ENCODE measurements at places on chromosomes 2 and 18. TPM values are rescaled to one million over a fixed set of nuclear protein-coding genes. Genes with fewer than 3 reads are reported as not detected.
A peak's percentile ranks its signal among the peaks of the same experiment; 100 is the strongest.

DNA sequence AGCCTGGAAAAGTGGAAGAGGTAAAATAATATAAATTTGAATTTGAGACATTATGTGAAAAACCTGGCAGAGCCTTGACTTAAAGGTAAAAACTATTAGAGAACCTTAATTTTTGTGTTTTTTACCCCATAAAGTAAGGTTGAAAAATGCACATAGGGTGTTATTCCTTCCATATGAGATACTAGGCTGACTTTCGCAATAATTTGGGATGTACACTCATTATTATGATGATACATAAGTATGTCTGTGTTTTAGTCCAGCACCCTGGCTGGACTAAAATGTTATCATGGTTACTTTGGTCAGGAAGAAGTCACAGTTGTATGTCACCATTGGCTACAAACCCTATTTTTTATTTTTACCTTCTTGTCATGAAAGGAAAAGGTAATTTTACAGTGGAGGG, 19.8 kb downstream of the NEMP2 start:
- H3K27me3 ChIP-seq, result no peaks in the 10 kb centered on the region
- no peak for DNase-seq
- H3K36me3 ChIP-seq, result no peaks in the 10 kb centered on the region
- no peak overlapping the region for H3K4me3 ChIP-seq

- no peaks in the 10 kb centered on the region for H3K27me3 ChIP-seq
- H3K27ac ChIP-seq, result no peak overlapping the region
Measured at GRCh38 chr2:41234093-41234492, 782.2 kb upstream of the SLC8A1 start.

GRCh38 chr18:77433076-77433475, 183.4 kb downstream of the GALR1 start:
- DNase-seq, result no peak
- no peak overlapping the region for H3K27ac ChIP-seq
- H3K4me3 ChIP-seq, result no peak overlapping the region
- H3K36me3 ChIP-seq, result no peaks in the 10 kb centered on the region
- no peaks in the 10 kb centered on the region for H3K27me3 ChIP-seq

DNA sequence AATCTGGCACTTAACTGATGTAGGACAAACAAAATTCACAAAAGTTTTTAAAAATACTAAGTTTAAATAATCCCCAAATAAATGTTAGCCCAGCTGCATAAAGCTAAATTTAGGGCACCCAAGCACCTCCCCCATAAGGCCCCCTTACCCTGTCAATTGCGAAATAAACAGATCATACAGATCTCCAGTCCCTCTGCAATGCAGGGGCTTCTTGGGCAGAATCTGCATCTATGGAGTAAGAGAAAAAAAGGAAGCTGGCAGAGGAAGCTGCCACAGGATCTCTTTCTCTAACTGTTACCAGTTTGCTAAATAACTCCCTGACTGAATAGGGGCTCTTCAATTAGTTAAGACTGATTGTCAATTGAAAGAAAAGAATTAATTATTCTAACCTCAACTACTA, 117.7 kb downstream of the MEMO1 start:
- H3K27ac ChIP-seq, result no peak overlapping the region
- H3K36me3 ChIP-seq, result peaks cover under 1% of the 10 kb centered on the region
- no peaks in the 10 kb centered on the region for H3K27me3 ChIP-seq
- DNase-seq, result no peak

DNA sequence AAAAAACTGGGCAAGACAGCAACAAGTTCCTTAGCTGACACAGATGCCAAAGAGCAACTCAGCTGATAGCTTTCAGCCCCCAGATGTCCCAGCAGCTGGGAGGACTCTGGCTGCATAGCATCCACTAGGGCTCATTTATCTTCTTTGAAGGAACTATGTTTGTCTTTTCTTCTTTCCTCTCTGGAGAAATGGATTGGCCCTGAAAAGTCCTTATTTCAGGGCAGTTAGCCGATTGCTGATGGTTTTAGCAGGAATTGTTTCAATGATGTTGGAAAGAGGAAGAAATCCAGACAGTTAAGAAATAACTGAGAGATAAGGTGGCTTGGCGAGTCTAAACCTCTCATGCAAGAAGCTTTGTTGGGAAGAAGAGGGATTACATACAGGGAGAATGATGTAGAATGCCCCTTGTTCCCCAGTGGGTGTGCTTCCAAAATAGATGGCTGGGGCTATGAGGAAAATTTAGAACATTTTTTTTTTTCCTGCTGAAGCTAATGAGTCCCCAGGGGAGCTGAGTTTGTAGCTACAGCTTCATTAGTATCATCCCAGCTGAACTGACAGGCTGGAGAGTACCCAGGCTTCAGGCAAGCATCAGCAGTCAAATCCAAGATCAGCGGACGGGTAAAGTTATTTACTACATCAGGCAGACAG, 33.6 kb upstream of the SERPINE2 start:
- H3K4me3 ChIP-seq, result no peak overlapping the region
- no peaks in the 10 kb centered on the region for H3K4me1 ChIP-seq
- no peaks in the 10 kb centered on the region for H3K27me3 ChIP-seq

The PJVK gene
- total RNA-seq, result 5.8 TPM

- H3K27ac ChIP-seq, result no peak overlapping the region
- H3K4me1 ChIP-seq, result peaks cover 25% of the 10 kb centered on the region
- no peaks in the 10 kb centered on the region for H3K27me3 ChIP-seq
- no peaks in the 10 kb centered on the region for H3K36me3 ChIP-seq
- H3K4me3 ChIP-seq, result no peak overlapping the region
- DNase-seq, result no peak
Measured at GRCh38 chr2:224263571-224264043, 138.3 kb downstream of the FAM124B start.

DNA sequence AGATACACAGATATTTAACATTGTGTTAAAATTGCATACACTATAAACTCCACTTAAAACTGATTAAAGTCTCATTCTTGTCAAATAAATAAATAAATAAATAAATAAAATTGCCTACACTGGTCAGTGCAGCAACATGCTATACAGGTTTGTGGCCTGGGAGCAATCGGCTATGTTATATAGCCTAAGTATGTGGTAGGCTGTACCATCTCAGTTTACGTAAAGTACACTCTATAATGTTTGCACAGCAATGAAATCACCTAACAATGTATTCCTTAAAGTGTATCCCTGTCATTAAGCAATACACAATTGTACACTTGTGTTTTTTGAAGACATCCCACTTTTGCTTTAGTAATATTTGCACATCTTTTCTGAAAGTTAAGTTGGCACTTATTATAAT, 337.7 kb upstream of the SETBP1 start:
- peaks cover 6% of the 10 kb centered on the region for H3K4me1 ChIP-seq
- DNase-seq, result no peak
- no peak overlapping the region for H3K4me3 ChIP-seq
- H3K36me3 ChIP-seq, result no peaks in the 10 kb centered on the region
- no peak overlapping the region for H3K27ac ChIP-seq

The ANKRD23 gene
- total RNA-seq, result 4.6 TPM

DNA sequence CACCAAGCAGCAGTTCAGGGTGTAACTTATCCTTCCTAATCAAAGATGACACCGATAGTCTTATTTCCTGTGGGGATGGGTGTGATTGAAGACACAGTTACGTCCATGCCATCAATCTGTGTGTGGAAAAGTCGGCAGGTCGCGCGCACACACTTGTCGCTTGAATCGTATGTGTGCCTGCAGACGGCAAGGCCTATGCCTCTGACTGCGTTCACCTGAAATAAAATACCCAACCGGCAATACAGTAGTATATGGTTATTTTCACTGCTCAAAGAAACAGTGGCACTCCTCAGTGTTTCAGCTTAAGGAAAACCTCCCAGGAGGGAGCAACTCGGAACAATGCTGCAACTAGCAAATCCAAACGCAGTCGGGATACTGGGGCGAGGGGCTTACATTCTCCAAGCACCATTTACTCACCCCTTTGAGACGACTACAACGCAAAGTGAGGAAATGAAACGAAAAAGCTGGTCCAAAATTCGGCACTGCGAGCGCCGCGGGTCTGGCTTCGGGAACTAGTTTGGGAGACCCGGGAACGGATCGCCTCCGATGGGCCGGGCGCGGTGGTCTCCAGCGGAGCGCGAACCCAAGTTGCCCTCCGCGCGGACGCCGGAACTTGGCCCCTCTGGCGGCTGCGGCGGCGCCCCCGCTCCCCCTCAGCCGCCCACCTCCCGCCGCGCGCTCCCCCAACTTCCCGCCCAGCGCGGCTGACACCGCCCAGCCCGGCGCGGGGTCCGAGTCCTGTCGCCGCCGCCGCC, 675 bp downstream of the PRKD3 start:
- H3K4me3 ChIP-seq, result peak overlapping the region; percentile 75
- DNase-seq, result no peak
- no peaks in the 10 kb centered on the region for H3K36me3 ChIP-seq
- peaks cover 61% of the 10 kb centered on the region for H3K4me1 ChIP-seq

DNA sequence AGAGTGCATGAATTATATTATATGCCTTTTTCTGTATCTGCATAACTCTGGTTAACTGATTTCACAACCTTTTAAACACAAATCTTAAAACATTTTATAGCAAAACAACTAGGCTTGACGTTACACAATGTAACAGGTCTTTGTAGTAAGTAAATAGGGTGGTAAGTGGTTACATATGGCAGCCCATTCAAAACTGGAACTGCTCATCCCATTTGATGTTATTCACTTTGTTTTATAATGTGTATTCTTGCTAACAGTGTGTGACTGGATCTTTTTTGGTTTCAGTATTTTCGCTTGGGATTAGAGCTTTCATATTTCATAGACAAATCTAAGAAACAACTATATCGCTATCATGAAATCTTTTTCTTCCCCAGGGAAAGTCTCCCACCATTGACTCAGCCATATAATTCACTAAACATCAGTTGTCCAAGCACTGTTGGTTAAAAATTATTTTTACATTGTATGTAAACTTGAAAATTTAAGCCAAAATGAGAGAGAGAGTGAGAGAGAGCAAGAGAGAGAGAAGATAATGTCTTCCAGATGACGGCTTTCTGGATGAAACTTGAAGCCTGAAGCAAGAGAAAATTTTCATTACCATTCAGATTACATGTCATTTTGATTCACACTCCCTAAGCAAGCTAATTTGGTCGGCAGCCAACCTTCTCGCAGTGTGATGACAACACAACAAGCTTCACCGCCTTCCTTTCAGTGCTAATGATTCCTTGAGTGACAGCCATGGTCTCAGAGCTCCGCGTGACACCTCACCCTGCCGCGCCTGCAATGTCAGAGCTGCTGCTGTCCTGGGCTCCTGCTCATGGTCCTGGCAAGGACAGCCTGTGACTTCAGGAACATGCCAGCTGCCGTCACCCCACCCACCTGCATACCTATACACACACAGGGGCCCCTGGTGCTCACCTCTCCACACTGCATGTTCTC, 946.9 kb upstream of the SOX11 start:
- DNase-seq, result no peak
- no peak overlapping the region for H3K4me3 ChIP-seq
- H3K27me3 ChIP-seq, result no peaks in the 10 kb centered on the region

- no peak overlapping the region for H3K4me3 ChIP-seq
- no peak for DNase-seq
- no peaks in the 10 kb centered on the region for H3K27me3 ChIP-seq
- no peak overlapping the region for H3K27ac ChIP-seq
- no peaks in the 10 kb centered on the region for H3K36me3 ChIP-seq
- peaks cover 25% of the 10 kb centered on the region for H3K4me1 ChIP-seq
Measured at GRCh38 chr2:18922276-18922675, 332.9 kb upstream of the NT5C1B start.

DNA sequence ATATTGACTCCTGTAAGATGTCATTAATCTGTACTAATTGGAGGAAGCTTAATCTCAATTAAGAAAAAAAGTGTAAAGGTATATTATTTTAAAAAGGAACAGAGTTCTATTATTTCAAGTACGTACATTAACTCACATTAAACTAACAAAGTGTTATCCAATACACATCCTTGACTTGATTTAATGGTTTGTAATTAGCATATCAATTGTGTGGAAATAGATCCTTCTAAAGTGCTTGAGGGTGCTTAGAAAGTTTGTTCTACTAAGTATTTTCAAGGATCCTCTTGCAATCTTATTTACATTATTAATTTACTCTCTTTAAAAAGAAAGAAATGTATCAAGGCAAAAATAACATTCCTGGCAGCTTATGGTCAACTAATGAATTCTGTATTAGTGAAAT, 720.3 kb downstream of the KCNJ3 start:
- H3K27me3 ChIP-seq, result no peaks in the 10 kb centered on the region
- no peaks in the 10 kb centered on the region for H3K4me1 ChIP-seq
- H3K4me3 ChIP-seq, result no peak overlapping the region
- no peak overlapping the region for H3K27ac ChIP-seq
- H3K36me3 ChIP-seq, result no peaks in the 10 kb centered on the region

GRCh38 chr2:99819766-99820165, 322.6 kb downstream of the AFF3 start:
- H3K4me1 ChIP-seq, result no peaks in the 10 kb centered on the region
- no peak for DNase-seq
- no peaks in the 10 kb centered on the region for H3K36me3 ChIP-seq

GRCh38 chr2:189074506-189074905, 100.3 kb downstream of the COL3A1 start:
- no peaks in the 10 kb centered on the region for H3K4me1 ChIP-seq
- no peak overlapping the region for H3K4me3 ChIP-seq
- no peaks in the 10 kb centered on the region for H3K27me3 ChIP-seq
- H3K36me3 ChIP-seq, result peaks cover 46% of the 10 kb centered on the region
- H3K27ac ChIP-seq, result no peak overlapping the region
- no peak for DNase-seq

- H3K4me1 ChIP-seq, result peaks cover 14% of the 10 kb centered on the region
- H3K36me3 ChIP-seq, result no peaks in the 10 kb centered on the region
- no peak overlapping the region for H3K27ac ChIP-seq
- H3K4me3 ChIP-seq, result no peak overlapping the region
Measured at GRCh38 chr2:8575038-8575833, 106.6 kb upstream of the ID2 start.

The PSTPIP2 gene
- 10.8 TPM for total RNA-seq

DNA sequence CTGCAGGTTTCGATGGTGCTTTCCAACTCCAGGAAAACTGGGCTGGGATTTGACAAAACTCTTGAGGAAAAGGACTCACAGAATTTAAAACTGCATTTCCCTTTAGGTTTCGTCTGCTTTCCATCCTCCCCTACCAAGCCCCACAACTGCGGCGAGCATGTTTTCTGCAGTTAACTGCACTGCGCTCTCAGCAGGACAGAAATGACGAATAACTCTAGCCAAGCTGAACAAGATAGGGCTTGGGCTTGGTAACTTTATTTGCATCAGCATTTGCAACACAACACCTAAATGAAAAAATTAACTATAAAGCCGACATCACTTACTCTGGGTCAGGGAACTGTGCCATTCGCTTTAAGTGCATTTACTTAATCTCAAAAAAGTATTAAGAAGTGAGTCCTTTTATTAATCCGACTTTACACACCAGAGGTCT, 669 bp upstream of the PIKFYVE start:
- no peaks in the 10 kb centered on the region for H3K36me3 ChIP-seq
- DNase-seq, result no peak
- H3K27ac ChIP-seq, result peak overlapping the region; percentile 97
- no peaks in the 10 kb centered on the region for H3K27me3 ChIP-seq

- no peaks in the 10 kb centered on the region for H3K27me3 ChIP-seq
- no peak overlapping the region for H3K27ac ChIP-seq
- H3K4me3 ChIP-seq, result no peak overlapping the region
Measured at GRCh38 chr2:63692002-63692606, 103.3 kb downstream of the MDH1 start.

GRCh38 chr18:26978812-26979341, 113.4 kb upstream of the AQP4 start:
- no peak for DNase-seq
- no peaks in the 10 kb centered on the region for H3K4me1 ChIP-seq
- H3K27me3 ChIP-seq, result no peaks in the 10 kb centered on the region
- H3K36me3 ChIP-seq, result no peaks in the 10 kb centered on the region
- H3K4me3 ChIP-seq, result no peak overlapping the region
- no peak overlapping the region for H3K27ac ChIP-seq

The CDKL4 gene
- 0.40 TPM for total RNA-seq

The EPHA4 gene
- total RNA-seq, result 25.9 TPM
